ENCODE measurements at places on chromosomes 4 and X. TPM values are rescaled to one million over a fixed set of nuclear protein-coding genes. Genes with fewer than 3 reads are reported as not detected.

DUX4 gene
- not detected for total RNA-seq

EXOC1L gene
- total RNA-seq: not detected

BMX gene
- total RNA-seq: not detected

SMIM43 gene
- 0.16 TPM for total RNA-seq

PFKFB1 gene
- 0.08 TPM for total RNA-seq

WAS gene
- total RNA-seq: 0.27 TPM

ATP6AP2 gene
- total RNA-seq: 148 TPM

MAPK10 gene
- 0.43 TPM for total RNA-seq

All from A549 treated with Mapracorat at 1 μM for 4 hours (cell line).